ENCODE measurements at places on chromosomes 2 and 18.

- no peaks in the 10 kb centered on the region for H3K27me3 ChIP-seq
- H3K4me3 ChIP-seq: no peak overlapping the region
- no peak for DNase-seq
- no peak overlapping the region for H3K27ac ChIP-seq
- no peaks in the 10 kb centered on the region for H3K36me3 ChIP-seq
Measured at GRCh38 chr2:136527560-136527959, 237.8 kb upstream of the THSD7B start.

- no peaks in the 10 kb centered on the region for H3K27me3 ChIP-seq
- no peak for DNase-seq
- no peaks in the 10 kb centered on the region for H3K36me3 ChIP-seq
- no peak overlapping the region for H3K4me3 ChIP-seq
- H3K4me1 ChIP-seq: no peaks in the 10 kb centered on the region
Measured at GRCh38 chr2:167471734-167472133, 583.5 kb downstream of the XIRP2 start.

DNA sequence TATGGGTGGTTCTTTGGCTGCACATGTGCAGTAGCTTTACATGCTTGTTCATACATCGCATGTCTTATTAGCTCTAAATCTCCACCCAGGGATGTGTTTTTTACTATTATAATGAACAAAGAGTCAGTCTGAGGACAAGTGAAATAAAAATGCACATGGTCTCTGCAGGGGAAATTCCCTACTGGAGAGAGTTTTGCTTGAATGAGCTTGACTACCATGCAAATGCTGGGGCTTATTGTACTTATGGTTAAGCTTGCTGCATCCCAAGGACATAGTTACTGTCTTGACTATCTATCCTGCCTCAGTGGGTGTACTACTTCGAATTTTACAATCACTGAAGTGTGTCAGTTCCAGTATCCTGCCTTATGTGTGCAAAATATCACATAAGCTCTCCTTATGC lies 362.7 kb downstream of the TDRD15 start:
- H3K36me3 ChIP-seq: no peaks in the 10 kb centered on the region
- DNase-seq: no peak
- H3K4me1 ChIP-seq: no peaks in the 10 kb centered on the region

DNA sequence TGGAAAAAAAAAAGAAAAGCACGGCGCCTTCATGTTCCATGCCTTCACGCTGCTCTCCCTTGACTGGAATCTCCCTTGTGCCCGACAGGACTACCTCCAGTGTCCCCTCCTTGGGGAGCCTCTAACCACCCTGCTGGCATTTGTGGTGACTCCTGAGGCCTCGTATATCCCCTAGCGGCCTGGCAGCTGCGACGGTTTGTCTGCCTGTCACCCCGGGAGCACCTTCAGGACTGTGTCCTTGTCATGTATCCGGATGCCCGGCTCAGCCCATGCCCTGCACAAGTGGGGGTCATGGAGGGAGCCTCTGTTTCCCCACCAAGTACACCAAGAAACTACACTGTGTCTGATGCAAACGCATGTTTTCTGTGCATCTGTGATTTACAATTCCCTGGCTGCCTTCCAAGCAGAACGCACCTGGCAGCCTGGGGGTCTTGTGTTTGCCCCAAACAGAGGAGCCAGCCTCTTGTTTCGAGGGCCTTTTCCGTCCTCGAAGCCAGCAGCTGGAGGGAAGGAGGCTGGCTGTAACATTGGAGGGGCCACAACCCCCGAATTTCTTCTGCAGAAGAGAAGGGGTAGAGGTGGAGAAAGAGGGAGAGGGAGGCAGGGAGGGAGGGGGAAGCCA lies 18.9 kb downstream of the TWIST2 start:
- no peak for DNase-seq
- no peaks in the 10 kb centered on the region for H3K36me3 ChIP-seq
- H3K4me3 ChIP-seq: no peak overlapping the region
- H3K27ac ChIP-seq: no peak overlapping the region
- H3K27me3 ChIP-seq: peaks cover 2% of the 10 kb centered on the region

- H3K4me1 ChIP-seq: no peaks in the 10 kb centered on the region
- no peaks in the 10 kb centered on the region for H3K36me3 ChIP-seq
- DNase-seq: no peak
- H3K4me3 ChIP-seq: no peak overlapping the region
- H3K27me3 ChIP-seq: peaks cover 2% of the 10 kb centered on the region
- H3K27ac ChIP-seq: no peak overlapping the region
Measured at GRCh38 chr2:19574778-19575260, 216.4 kb upstream of the OSR1 start.

DNA sequence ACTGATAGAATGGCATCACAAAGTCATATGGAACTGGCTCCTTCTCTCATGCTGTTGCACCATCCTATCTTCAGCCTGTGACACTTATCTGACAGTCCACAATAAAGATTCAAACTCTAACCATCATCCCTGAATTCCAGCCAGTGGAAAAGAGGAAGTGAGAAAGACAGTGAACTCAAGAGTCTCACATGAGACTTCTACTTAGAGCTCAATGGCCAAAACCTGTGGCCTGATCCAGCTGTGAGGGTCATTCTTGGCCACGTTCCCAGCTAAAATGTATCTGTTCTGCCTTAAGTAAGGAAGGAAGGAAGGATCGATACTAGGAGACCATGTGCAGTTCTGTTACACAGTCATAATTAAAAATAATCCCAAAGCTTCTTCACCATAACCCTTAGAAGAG lies 73.6 kb downstream of the RND3 start:
- no peaks in the 10 kb centered on the region for H3K36me3 ChIP-seq
- no peaks in the 10 kb centered on the region for H3K4me1 ChIP-seq
- DNase-seq: no peak
- H3K4me3 ChIP-seq: no peak overlapping the region
- H3K27ac ChIP-seq: no peak overlapping the region

DNA sequence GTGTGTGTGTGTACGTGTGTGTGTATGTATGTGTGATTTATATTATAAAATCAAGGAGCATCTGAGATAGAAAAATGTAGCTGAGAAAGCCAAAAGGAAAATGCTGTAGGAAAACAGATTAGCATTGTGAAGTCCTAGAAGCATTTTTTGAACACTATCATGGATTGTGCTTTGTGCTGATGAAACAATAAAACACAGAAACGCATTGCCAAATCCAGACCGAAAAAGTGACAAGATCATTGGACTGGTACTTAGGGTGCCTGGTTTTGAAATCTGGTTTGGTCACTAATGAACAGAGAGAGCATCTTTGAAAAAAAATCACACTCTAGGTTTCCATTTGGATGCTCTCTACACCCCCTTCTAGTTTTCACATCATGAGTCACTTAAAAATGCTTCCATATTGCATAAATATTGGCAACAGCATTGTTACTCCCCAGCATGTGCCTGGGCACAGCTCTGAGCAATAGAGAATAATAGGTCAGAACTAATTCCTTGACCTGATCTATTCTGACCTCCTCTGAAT lies 214.6 kb upstream of the LRRTM1 start:
- H3K36me3 ChIP-seq: no peaks in the 10 kb centered on the region
- H3K27me3 ChIP-seq: no peaks in the 10 kb centered on the region
- DNase-seq: no peak
- H3K4me1 ChIP-seq: no peaks in the 10 kb centered on the region
- H3K4me3 ChIP-seq: no peak overlapping the region

DNA sequence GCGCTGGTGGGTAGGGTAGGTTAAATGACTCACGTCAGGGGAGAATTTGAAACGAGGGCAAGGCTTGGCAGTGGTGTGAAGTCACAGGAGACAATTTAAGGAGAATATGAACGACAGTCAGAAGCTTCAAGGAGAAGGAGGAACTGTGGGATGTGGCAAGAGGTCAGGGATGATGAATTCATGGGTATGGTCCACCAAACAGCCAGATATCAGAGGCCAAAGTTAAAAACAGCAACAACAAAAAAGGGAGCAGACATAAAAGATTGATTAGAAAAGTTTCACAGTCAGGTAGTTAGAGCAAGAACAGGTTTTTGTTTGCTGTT lies 1.4 kb upstream of the ZNF396 start:
- no peak for DNase-seq
- H3K27ac ChIP-seq: no peak overlapping the region
- H3K4me1 ChIP-seq: peaks cover 8% of the 10 kb centered on the region
- no peaks in the 10 kb centered on the region for H3K36me3 ChIP-seq
- no peak overlapping the region for H3K4me3 ChIP-seq

GRCh38 chr2:175414882-175415487 lies 233.5 kb upstream of the ATP5MC3 start:
- no peak overlapping the region for H3K4me3 ChIP-seq
- no peaks in the 10 kb centered on the region for H3K36me3 ChIP-seq
- no peak for DNase-seq
- H3K4me1 ChIP-seq: no peaks in the 10 kb centered on the region

GRCh38 chr2:127770973-127771735 lies 39.8 kb downstream of the WDR33 start:
- no peaks in the 10 kb centered on the region for H3K27me3 ChIP-seq
- no peak overlapping the region for H3K4me3 ChIP-seq
- H3K36me3 ChIP-seq: peaks cover 35% of the 10 kb centered on the region
- H3K27ac ChIP-seq: no peak overlapping the region
- H3K4me1 ChIP-seq: peaks cover 18% of the 10 kb centered on the region

DNA sequence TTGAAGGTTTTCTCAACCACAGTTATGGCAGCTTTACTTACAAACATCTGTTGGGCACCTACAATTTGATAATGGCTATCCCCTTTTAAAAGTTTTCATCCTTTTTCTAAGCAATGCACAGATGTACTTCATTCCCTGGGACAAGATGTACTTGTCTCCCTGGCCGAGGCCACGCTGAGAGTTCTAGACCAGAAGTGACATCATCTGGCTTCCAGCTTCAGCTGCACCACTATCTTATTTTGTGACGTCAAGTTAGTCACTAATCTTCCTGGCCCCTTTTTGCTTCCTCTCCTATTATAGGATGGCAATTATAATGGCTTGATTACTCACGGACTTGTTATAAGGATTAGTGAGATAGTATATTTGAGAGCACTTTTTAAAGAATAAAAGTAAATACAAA lies 386.4 kb downstream of the BCL11A start:
- H3K36me3 ChIP-seq: no peaks in the 10 kb centered on the region
- no peaks in the 10 kb centered on the region for H3K27me3 ChIP-seq
- no peak for DNase-seq
- H3K4me3 ChIP-seq: no peak overlapping the region

- no peak overlapping the region for H3K4me3 ChIP-seq
- peaks cover 7% of the 10 kb centered on the region for H3K27me3 ChIP-seq
- no peak for DNase-seq
Measured at GRCh38 chr2:88669482-88670214, 21.8 kb upstream of the RPIA start.

DNA sequence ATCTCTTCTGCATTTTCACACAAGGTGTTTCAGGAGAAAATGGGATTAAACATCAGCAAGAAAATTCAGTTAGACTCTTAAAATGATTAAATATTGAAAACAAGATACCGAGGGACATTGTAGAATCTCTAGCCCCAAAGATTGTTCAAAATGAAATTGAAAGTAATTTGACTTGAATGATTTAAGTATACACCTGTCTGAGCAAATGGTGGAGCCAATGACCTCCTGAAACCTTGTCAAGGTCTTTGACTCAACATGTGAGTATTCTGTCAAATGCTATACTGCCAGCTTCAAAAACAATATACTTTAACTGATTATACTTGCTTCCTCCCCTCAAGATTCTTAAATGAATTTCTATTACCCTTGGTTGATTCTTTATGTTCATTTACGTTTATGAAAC lies 411.0 kb downstream of the DCC start:
- no peak overlapping the region for H3K4me3 ChIP-seq
- no peaks in the 10 kb centered on the region for H3K4me1 ChIP-seq
- no peak for DNase-seq
- no peak overlapping the region for H3K27ac ChIP-seq
- no peaks in the 10 kb centered on the region for H3K27me3 ChIP-seq

- H3K27ac ChIP-seq: no peak overlapping the region
- no peak for DNase-seq
- H3K36me3 ChIP-seq: no peaks in the 10 kb centered on the region
- H3K27me3 ChIP-seq: peaks cover 17% of the 10 kb centered on the region
Measured at GRCh38 chr2:200749631-200750322, 61.9 kb upstream of the BZW1 start.

DNA sequence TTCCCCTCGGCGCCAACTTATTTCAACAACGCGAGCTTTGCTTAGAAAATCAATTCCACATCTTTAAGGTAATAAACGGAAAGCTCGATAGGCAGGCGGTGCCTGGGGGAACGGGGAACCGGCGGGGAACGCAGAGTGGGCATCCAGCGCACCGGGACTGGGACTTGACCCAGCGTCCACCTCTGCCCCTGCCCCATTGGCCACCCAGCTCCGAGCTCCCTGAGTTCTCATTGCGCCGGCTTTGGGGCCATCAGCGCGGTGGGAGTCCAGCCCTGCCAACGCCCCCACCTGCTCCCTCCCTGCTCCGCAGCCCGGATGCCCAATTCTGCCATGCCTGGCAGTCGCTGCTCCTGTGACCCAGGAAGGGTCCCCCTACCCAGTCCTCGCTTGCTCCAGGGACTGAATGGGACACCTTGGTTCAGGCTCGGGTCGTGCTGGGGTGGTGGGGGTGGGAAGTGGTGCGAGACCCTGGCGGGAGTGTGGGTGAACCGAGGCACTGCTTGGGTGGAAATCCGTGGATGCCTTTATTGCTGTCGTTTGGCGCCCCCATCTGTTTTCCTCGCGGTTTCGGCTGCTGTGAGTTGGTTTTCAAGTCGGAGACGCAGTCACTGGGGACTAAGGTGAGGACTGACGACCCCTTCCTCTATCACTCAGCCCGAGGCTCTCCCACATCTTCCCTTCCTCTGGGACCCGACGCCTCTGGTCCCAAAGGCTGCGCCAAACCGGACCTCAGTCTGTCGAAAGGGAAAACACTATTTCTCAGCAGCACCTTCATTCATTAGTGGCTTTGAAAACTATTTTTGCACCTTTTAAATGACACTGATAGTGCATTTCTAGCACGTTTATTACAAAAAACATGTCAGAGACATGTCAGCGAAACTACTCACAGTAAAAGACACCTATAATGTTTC lies 2.4 kb upstream of the EVX2 start:
- peaks cover 4% of the 10 kb centered on the region for H3K4me1 ChIP-seq
- no peak overlapping the region for H3K27ac ChIP-seq
- H3K4me3 ChIP-seq: no peak overlapping the region
- H3K27me3 ChIP-seq: peaks cover 84% of the 10 kb centered on the region
- no peak for DNase-seq

DNA sequence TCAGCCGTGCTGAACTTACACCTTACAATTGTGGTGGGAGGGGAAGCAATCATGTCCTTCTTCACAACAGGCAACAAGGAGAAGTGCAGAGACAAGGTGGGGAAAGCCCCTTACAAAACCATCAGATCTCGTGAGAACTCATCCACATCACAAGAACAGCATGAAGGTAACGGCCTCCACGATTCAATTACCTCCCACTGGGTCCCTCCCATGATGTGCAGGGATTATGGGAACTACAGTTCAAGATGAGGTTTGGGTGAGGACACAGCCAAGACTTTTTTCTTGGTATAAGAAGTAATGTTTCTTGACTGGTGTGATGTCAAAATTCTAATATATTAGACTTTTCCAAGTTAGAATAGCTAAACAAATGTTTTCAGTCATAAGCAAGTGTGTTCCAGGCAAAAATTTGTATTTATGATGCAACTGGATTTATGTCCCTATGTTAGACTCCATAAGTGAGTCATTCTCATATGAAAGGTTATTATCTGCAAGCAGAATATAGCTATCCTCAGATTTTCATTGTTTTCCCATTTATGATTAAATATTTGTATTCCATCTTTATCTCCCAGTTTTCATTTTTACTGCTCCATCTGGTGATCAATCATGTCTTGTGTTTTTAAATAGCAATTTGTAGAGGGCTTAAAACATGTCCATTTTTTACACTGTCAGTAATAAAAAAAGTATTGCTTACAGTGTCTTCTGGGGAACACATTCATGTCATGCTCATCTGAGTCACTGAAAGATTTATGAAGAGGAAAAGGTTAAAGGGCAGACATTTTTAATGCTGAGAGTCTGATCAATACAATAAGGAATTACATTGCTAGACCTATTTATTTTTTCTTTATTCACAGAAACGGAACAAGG lies 995.2 kb upstream of the CDH2 start:
- no peak for DNase-seq
- no peaks in the 10 kb centered on the region for H3K27me3 ChIP-seq
- no peak overlapping the region for H3K4me3 ChIP-seq
- no peak overlapping the region for H3K27ac ChIP-seq

All from activated T-helper 2 cell treated with anti-CD3 and anti-CD28 coated beads, Interferon-gamma antibody, Interleukin-2, Interleukin-4, amounts not matched to agents 10 μg/mL and 5 μg/mL and 100 μg/mL, durations not matched to agents 14 hours and 24 hours and 36 hours (primary cell).